ENCODE measurements at places on chromosomes 1 and 21. TPM values are rescaled to one million over a fixed set of nuclear protein-coding genes. Genes with fewer than 3 reads are reported as not detected.

GRCh38 chr1:65734979-65735378, 57.7 kb upstream of the PDE4B start:
- no peak for DNase-seq

- DNase-seq: no peak
Measured at GRCh38 chr21:31479714-31480113, 135.7 kb upstream of the TIAM1 start.

The DIRAS3 gene
- 37.8 TPM for total RNA-seq

GRCh38 chr1:20409012-20409411, 77.0 kb downstream of the CAMK2N1 start:
- no peak for DNase-seq

DNA sequence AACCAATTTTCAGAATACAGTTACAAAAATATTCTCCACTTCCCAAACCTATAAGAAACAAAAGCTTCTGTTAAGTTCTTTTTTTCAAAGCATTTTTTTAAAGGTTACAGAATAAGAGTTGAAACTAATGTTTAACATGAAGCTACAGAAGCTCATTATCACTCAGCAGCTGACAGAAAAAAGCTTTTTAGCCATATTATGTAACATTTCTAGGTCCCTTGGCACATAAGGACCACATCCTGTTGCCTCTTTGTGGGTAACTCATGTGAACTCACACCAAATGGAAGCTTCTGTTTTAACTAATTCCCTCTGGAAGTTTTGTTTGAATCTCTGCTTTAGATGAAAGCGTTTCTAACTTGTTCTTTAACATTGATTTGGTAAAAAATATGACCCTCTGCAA, 242.5 kb upstream of the TMPRSS15 start:
- no peak for DNase-seq

The SMIM1 gene
- total RNA-seq: 8.0 TPM

DNA sequence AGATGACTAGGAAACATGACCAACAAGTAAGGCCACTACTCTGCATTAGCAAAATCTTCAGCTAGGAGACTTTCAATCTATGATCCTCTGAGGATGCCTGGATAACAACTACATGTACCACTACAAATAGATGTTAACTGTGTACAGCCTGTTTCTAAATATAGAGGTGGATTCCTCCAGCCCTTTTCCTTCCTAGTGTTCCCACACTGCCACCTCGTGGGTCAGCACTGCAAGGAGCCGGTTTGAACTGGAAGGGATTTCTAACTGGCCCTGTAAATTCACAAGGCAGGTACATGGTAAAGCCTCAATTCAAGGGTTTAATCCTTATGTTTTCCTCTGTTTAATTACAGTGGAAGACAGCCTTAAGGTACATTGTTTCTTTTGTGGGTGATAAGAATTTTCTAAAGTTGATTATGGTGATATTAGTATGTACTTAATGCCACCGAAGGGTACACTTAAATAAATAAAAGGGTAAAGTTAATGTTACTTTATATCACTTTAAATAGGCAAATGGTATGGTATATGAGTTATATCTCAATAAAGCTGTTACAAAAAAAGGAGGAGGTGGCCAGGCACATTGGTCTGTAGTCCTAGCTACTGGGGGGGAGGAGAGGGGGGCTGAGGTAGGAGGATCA, 14.4 kb downstream of the SMYD3 start:
- no peak for DNase-seq

- no peak for DNase-seq
Measured at GRCh38 chr1:33305816-33306652, 14.9 kb downstream of the A3GALT2 start.

GRCh38 chr1:58442114-58442513, 104.4 kb downstream of the OMA1 start:
- DNase-seq: no peak

- DNase-seq: no peak
Measured at GRCh38 chr1:6426277-6426971, 1.8 kb downstream of the ESPN start.

DNA sequence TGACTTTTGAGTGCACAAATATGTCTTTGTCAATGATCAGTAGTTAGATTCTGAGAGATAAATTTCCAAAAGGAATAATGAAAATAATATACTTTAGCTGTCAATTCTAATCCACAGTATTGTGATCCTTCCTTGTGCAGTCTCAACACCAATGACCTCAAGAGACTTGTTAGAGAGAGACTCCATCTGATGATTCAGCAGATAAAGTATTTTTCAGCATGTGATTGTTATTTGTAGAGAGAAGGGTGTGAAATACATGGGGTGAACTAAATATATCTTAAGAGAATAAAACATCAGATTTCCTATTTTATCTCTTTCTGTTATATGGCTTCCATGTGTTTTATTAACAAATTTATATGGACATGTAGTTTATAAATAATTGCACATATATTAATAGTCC, 5.9 kb upstream of the ZNF124 start:
- DNase-seq: no peak

The GNG12 gene
- total RNA-seq: 38.8 TPM

- no peak for DNase-seq
Measured at GRCh38 chr1:37994886-37995566, 5.2 kb upstream of the SF3A3 start.

DNA sequence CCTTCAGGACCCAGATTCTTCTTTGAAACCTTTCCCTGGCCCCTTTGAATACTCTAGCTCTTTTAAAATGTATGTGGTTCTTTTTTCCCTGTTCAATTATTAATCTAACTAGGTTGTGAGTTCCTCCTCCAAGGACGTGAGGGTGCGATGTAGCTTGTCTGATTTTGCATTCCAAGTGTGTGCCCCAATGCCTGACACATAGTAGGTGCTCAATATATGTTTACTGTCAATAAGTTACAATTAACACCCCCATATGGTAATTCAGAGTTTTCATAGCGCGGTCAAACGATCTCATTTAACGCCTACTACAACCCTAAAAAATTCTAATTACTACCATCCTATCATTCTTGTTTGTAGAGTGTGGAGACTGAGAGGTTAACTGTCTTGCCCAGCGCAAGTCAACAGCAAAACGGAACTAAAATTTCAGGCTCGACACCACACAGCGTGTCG, 482 bp upstream of the MTR start:
- DNase-seq: no peak

The PGLYRP3 gene
- total RNA-seq: not detected

Measured in cardiac septum (tissue), 1 donor.